ENCODE measurements at places on chromosomes 2 and 18.

DNA sequence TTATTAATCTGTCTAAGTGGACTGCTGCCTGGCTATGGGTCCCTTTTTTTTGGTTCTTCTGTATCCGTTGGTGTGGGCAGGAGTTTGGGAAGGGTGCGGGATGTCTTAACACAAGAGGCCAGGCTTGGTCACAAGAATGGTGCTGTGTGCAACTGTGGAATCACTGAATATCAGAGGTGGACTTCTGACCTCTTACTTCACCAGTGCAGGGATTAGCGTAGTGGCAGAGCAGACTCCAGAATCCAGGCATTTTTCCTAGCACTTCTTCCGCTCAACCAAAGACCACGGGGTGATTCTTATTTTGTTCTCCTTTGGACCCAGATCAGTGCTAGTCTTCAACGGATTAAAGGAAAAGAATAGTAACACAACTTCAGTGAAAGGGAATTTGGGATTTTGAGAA is 254.3 kb upstream of the TNP1 start:
- no peak for DNase-seq

GRCh38 chr2:31166925-31167324 is 28.7 kb upstream of the GALNT14 start:
- no peak for DNase-seq

- DNase-seq = no peak
Observed at GRCh38 chr2:160251569-160251968, 51.5 kb upstream of the ITGB6 start.

GRCh38 chr18:48230467-48231113 is 178.6 kb downstream of the ZBTB7C start:
- DNase-seq = peak; percentile 38

GRCh38 chr2:63596401-63596883 is 7.7 kb downstream of the MDH1 start:
- DNase-seq = no peak

DNA sequence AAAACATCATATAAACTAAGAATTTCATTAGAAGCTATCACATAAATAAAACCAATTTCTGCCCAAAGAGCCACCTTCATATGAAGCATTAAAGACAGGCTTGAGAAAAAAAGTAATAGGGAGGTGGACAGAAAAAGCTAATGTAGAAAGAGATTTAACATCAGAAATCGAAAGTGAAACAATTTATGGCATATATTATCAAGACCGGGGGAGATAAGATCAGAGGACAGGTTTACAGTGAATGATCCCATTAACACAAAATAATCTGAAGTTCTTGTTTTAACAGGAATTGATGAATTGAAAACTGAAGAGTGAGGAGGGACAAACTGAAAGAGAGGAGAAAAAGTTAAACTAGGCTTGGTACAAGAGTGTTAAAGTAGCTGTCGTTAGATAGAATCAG is 786.3 kb upstream of the FSHR start:
- no peak for DNase-seq

DNA sequence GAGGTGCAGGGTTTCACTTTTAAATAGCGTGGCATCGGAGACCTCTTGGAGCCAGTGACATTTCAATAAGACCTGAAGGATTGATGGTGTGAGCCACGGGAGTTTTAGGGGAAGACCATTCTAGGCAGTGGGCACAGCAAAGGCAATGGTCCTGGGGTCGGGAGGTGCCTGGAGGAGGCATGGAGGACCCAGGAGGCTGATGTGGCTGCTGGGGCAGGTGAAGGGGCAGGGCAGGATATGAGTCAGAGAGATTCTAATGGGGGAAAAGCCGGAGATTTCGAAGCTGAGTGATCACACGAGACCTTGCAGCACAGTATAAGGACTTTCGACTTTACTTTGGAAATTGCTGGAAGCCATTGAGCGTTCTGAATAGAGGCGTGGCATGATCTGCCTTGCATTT is 79.6 kb upstream of the KCNE4 start:
- no peak for DNase-seq

DNA sequence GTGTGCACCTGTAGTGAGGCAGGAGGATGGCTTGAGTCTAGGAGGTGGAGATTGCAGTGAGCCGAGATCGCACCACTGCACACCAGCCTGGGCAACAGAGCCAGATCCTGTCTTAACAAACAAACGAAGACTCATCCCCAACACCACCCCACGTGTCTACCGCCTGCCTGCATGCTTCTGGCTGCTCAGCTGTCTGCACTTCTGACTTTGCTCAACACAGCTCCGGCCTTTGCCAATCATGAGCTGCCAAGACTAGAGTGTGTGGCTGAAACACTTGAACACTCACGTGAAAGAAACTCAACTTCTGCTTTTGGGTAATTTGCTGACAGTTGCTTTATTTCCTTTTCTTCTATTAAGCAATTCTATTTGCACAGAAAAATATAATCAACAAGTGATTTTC is 32.1 kb upstream of the SP3 start:
- DNase-seq = peak; percentile 49

DNA sequence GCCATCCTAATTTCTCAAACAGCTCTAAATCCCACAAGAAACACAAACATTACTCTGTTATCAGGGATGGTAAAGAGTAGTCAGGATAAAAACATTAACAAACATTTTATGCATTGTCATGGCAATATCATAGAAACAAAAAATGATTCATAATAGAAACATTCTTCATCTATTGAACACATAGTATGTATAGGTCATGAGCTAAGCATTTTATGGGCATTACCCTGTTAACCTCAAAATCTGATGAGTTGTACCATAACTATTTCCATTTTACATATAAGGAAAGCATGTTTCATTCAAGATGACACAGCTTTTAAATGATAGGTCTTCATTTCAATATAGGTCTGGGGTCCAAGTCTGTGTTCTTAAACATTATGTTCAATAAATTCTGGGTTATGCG is 344.9 kb downstream of the RND3 start:
- DNase-seq = no peak

DNA sequence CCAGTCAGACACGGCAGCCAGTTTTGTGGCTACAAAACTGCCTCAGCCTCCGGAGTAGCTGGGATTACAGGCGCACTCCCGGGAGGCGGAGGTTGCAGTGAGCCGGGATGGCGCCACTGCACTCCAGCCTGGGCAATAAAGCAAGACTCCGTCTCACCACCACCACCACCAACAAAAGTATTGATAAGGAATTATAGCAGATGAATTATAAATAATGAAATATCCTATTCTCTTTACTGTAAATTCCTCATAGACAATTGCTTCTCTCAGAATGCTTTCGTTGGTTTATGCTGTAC is 1.4 kb upstream of the FAM161A start:
- DNase-seq = no peak

DNA sequence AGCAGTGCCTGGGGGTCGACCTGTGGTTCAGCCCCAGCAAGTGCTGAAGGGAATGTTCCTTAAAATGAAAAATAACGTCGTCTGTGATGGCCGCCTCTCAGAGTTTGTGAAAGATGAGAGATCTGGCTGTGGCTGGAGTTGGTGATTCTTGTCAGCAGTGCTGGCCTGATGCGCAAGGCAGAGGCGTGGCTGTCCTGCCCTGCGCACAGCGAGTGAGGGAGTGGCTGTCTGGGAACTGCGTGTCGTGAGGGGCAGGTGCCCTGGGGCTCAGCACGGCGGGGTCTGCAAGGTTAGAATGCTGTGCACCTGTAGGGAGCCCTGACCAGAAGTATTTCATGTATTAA is 8.8 kb downstream of the NFATC1 start:
- DNase-seq = no peak

DNA sequence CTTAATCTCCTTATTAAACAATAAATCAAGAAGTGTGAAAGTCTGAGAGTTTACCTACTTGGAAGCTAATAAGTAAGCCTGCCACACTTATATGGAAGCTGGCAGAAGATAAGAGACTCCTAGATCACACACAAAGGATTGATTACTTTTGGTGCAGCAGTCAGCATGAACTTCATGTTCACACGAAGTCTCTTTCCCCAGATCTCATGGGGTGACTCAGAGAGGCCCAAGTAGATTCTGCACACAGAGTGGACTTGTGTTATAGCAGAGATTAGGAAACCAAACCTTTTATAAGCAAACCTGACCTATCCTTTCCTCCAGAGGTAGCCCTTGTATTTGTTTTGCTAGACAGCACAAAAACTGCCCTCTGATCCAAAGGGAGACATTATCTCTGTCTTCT is 9.9 kb upstream of the GAREM1 start:
- no peak for DNase-seq

- no peak for DNase-seq
Observed at GRCh38 chr2:196040218-196040617, 28.4 kb downstream of the DNAH7 start.

DNA sequence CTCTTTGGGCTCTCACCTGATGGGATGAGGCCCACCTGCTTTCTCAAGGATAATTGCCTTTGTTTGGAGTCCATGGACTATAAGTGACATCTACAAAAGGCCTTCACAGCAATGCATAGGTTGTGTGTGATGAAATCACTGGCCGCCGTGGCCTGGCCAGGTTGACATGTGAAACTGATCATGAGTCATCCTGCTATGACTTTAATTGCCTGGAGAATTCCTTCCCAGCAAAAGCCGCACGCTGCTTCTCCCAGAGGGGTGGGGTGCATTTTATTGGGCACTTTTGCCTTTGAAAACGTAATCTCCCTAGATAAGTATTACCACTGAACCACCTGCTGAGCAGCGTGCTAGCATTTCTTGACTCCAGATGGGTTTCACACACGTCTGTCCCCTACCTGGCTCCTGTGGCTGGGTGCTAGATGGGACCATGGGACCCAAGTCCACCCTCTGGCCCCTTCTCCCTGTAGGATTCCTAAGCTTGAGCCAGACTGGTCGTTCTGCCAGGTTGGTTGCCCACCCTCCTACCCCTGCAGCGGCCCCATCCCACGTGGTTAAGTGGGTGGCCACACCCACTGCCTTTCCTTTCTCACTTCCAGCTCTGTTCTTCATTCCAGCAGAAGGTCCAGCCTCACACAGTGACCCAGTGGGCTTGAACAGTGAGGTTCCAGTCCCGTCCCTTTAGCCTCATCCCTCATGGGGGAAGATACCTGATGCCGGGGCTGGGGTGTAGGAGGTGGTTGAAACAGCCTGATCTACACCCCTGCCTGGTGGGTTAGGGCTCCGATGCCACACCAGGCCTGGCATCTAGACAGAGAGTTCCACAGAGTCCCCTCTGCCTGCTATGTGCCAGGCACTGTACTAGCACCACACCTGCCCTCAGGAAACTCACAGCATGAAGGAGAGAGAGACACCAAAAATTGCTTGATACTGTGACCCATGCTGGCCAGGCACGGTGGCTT is 89.6 kb downstream of the GBX2 start:
- no peak for DNase-seq

- no peak for DNase-seq
Observed at GRCh38 chr18:57543560-57543959, 42.9 kb downstream of the FECH start.

DNA sequence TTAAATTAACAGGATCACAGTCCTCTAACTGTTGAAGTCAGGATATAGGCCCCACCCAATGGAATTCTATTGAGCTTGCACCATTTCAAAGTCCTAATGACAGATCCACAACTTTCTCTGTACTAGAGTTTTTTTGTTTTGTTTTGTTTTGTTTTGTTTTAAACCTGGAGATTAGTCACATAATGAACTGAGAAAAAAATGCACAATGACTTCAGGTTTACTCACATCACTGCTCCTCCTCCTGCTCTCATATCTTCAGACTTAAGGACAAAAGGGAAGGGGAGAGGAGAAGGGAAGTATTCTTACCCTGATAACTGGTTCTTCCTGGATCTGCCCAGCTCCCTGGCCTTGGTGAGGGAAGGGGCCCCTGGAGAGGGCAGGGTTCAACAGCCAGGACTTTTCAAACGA is 208.2 kb upstream of the EPHA4 start:
- no peak for DNase-seq
